Mammary microvascular endothelial cell (primary cell): ENCODE measurements at places on chromosomes 5 and 9. TPM values are rescaled to one million over a fixed set of nuclear protein-coding genes. Genes with fewer than 3 reads are reported as not detected.

GZMA gene
- total RNA-seq, result not detected in 2 replicates

SLC6A3 gene
- not detected in 2 replicates for total RNA-seq

PRDM9 gene
- not detected in 2 replicates for total RNA-seq

FOXD4L4 gene
- not detected in 2 replicates for total RNA-seq

SLC36A2 gene
- total RNA-seq, result not detected in 2 replicates

EGFLAM gene
- 1.1 and 1.5 TPM in 2 replicates for total RNA-seq

LCNL1 gene
- not detected in 2 replicates for total RNA-seq

PCDHB16 gene
- under 0.01 and 0.25 TPM in 2 replicates for total RNA-seq

WNT8A gene
- not detected in 2 replicates for total RNA-seq

TNFSF15 gene
- total RNA-seq, result 0.10 and 0.13 TPM in 2 replicates

FOXD4 gene
- not detected in 2 replicates for total RNA-seq

SHOC1 gene
- not detected in 2 replicates for total RNA-seq

PCDHGB6 gene
- 0.73 and 1.2 TPM in 2 replicates for total RNA-seq

TMEM232 gene
- 2.7 TPM in 1 of 2 replicates, not detected in the other for total RNA-seq

TIMD4 gene
- not detected in 2 replicates for total RNA-seq

ANKRD18B gene
- total RNA-seq, result 0.34 and 0.53 TPM in 2 replicates

RMRP gene
- 1,920 and 1,967 TPM in 2 replicates for total RNA-seq

TMEM8B gene
- 0.27 and 0.79 TPM in 2 replicates for total RNA-seq

FOCAD gene
- total RNA-seq, result 43.5 and 49.9 TPM in 2 replicates

MAST4 gene
- total RNA-seq, result 33.4 and 35.0 TPM in 2 replicates

FIBCD1 gene
- total RNA-seq, result not detected in 2 replicates

TSLP gene
- 0.13 TPM in 1 of 2 replicates, not detected in the other for total RNA-seq

ADAMTS2 gene
- 0.27 and 0.30 TPM in 2 replicates for total RNA-seq

NAIP gene
- total RNA-seq, result 0.05 and 0.13 TPM in 2 replicates

CCDC112 gene
- total RNA-seq, result 5.8 and 6.9 TPM in 2 replicates

TMEM252 gene
- not detected in 2 replicates for total RNA-seq

BAAT gene
- not detected in 2 replicates for total RNA-seq

PRSS3 gene
- 13.4 and 19.8 TPM in 2 replicates for total RNA-seq

SIT1 gene
- total RNA-seq, result not detected in 2 replicates

EIF4E1B gene
- not detected in 2 replicates for total RNA-seq

OLFML2A gene
- total RNA-seq, result 0.54 and 1.5 TPM in 2 replicates

NFIB gene
- 55.2 and 63.3 TPM in 2 replicates for total RNA-seq

DNAJC18 gene
- total RNA-seq, result 3.6 and 3.7 TPM in 2 replicates

TAL2 gene
- not detected in 2 replicates for total RNA-seq

NDUFAF2 gene
- total RNA-seq, result 31.5 and 44.9 TPM in 2 replicates

PCDHA13 gene
- not detected in 2 replicates for total RNA-seq
